Activated CD4-positive, alpha-beta memory T cell treated with anti-CD3 and anti-CD28 coated beads, Interleukin-2, amount 10 ng/mL, durations not matched to agents 7 days and 5 days (primary cell): ENCODE measurements at places on chromosomes 3 and 15. TPM values are rescaled to one million over a fixed set of nuclear protein-coding genes. Genes with fewer than 3 reads are reported as not detected.

DNA sequence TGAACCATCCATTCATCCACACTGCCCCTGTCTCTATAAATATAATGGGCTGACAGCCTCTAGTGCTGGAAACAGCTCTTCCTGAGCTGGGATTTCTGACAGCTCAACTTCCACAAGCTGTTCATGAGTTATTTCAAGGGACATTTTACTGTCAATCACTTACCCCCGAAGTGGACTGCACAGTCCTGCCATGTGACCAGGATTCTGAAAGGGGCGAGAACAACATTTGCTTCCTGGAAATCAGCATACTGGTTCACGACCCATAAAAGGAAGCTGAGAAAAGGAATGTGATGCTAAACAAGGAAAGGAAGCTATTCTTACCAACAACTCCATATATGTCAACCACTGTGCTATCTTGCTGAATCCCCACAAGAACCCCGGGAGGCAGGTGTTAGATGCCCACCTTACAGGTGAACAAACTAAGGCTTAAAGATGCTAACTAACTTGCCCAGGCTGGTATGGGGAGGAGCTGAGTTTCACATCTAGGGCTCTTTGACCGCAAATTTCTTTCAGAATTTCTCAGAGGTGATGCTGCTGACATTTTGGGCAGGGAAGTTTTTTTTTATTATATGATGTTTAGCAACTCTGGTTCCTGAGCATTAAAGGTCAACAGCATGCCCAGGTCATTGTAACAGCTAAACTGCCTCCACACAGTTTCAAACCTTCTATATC lies 16.5 kb upstream of the REC114 start:
- H3K36me3 ChIP-seq = no peaks in the 10 kb centered on the region
- no peak for DNase-seq
- peaks cover 14% of the 10 kb centered on the region for H3K4me1 ChIP-seq
- no peak overlapping the region for H3K27ac ChIP-seq
- H3K4me3 ChIP-seq = no peak overlapping the region

- peaks cover 63% of the 10 kb centered on the region for H3K27me3 ChIP-seq
- no peak overlapping the region for H3K4me3 ChIP-seq
- peaks cover 2% of the 10 kb centered on the region for H3K36me3 ChIP-seq
Observed at GRCh38 chr15:96412906-96413231, 82.4 kb downstream of the NR2F2 start.

- H3K27me3 ChIP-seq = peaks cover 58% of the 10 kb centered on the region
- no peak overlapping the region for H3K4me3 ChIP-seq
- no peak for DNase-seq
- no peak overlapping the region for H3K27ac ChIP-seq
- H3K4me1 ChIP-seq = peaks cover 26% of the 10 kb centered on the region
- H3K36me3 ChIP-seq = no peaks in the 10 kb centered on the region
Observed at GRCh38 chr3:71786551-71786950, 1.6 kb upstream of the PROK2 start.

- no peaks in the 10 kb centered on the region for H3K4me1 ChIP-seq
- DNase-seq = no peak
- H3K4me3 ChIP-seq = no peak overlapping the region
- H3K27me3 ChIP-seq = peaks cover 2% of the 10 kb centered on the region
- H3K27ac ChIP-seq = no peak overlapping the region
- no peaks in the 10 kb centered on the region for H3K36me3 ChIP-seq
Observed at GRCh38 chr3:99659951-99660350, 21.6 kb downstream of the COL8A1 start.

- no peak overlapping the region for H3K27ac ChIP-seq
- no peak for DNase-seq
- no peaks in the 10 kb centered on the region for H3K4me1 ChIP-seq
- no peak overlapping the region for H3K4me3 ChIP-seq
- no peaks in the 10 kb centered on the region for H3K27me3 ChIP-seq
Observed at GRCh38 chr3:146110161-146110560, 50.8 kb downstream of the PLOD2 start.

DNA sequence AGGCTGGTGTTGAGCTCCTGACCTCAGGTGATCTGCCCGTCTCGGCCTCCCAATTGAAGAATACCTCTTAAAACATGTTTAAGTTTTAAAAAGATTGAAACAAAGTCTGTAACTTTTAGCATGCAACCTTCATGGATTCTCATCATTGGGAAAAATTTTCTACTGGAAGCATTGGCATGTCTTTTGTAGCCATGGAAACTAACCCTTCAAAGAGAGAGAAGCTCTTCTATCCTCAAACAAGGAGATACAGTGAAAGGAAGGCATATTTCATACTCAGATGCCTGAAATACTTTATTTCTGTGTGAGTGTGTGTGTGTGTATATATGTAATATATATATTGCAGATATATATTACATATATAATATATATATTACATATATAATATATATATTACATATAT lies 154.9 kb downstream of the CHDH start:
- peaks cover 11% of the 10 kb centered on the region for H3K27me3 ChIP-seq
- H3K36me3 ChIP-seq = peaks cover 4% of the 10 kb centered on the region
- peaks cover 32% of the 10 kb centered on the region for H3K4me1 ChIP-seq
- DNase-seq = no peak
- H3K4me3 ChIP-seq = no peak overlapping the region

DNA sequence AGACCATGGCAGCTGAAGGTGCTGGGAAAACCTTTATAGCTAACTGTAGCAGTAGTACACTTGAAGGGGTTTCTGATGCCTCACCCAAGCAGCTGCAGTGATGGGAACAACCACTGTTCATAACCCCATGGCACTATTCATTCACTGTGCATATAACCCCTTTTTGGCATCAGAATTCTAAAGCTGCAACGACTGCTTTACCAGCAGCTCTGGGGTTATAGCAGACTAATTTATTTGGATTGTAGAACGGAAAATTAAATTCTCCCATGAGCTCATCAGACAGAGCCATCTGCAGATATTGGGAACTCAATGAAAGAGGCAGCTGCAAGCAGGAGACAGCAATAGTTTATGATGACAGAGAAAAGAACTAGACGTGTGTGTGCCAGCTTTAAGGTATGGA lies 28.6 kb downstream of the TFDP2 start:
- H3K4me1 ChIP-seq = peaks cover 3% of the 10 kb centered on the region
- no peak overlapping the region for H3K27ac ChIP-seq
- H3K36me3 ChIP-seq = no peaks in the 10 kb centered on the region
- no peaks in the 10 kb centered on the region for H3K27me3 ChIP-seq

GRCh38 chr3:190269101-190269500 lies 53.1 kb downstream of the CLDN1 start:
- H3K36me3 ChIP-seq = no peaks in the 10 kb centered on the region
- H3K27me3 ChIP-seq = no peaks in the 10 kb centered on the region
- H3K27ac ChIP-seq = no peak overlapping the region
- no peak for DNase-seq
- H3K4me3 ChIP-seq = no peak overlapping the region

DNA sequence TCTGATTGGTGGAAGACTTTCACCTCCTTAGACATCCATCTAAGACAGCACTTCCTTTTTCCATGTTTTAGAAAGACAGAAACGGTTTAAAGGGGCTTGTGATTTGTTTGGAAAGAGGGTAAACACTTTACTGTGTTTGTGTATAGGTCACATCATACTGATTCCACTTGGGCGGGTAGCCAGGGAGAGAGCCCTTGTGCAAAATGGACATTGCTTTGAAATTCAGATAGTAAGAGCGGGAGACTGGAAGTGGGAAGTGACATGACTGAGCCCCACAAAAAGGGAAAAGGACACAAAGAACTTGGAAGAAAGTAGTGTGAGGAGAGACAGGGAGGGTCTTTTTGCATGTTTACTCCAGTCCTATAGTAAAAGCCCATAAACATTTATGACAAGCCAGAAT lies 195.6 kb upstream of the CNTN4 start:
- H3K4me1 ChIP-seq = no peaks in the 10 kb centered on the region
- DNase-seq = no peak
- H3K27me3 ChIP-seq = no peaks in the 10 kb centered on the region
- no peak overlapping the region for H3K27ac ChIP-seq

DNA sequence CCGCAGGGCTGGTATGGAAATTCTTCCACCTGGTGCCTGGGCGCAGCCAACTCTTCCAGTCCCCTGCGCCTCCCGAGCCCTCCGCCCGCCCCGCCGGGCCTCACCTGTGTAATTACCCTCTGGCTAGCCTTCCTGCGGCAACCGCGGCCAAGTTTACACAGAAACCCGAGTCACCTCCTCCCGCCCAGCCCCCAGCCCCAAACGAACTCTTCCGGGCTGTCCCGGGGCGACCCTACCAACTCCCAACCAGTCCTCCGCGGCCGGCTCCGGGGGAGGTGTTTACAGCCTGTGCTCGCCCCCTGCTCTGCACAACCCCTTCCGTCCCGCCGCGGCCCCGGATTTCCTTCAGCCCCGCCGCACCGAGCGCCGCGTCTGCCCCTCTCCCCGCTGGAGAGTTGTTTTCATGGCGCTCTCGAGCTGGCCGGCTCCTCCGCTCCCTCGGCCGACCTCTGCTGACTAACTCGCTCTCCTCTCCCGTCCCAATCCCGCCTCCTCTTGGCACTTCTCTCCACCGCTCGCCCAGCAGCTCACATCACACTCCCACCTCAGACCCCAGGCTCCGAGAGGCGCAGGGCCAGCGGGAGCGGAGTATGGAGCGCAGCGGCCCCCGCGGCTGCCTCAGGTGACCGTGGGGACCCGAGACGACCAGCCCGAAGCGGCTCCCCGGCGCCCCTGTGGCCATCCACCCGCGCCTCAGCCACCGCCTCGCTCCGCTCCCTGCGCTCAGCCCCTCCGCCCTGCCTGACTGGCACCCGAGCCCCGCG lies 538 bp downstream of the ATOSA start:
- peaks cover 3% of the 10 kb centered on the region for H3K27me3 ChIP-seq
- H3K4me3 ChIP-seq = peak overlapping the region; percentile 100
- peaks cover 34% of the 10 kb centered on the region for H3K36me3 ChIP-seq
- DNase-seq = peak; percentile 73
- peaks cover 50% of the 10 kb centered on the region for H3K4me1 ChIP-seq
- peak overlapping the region; percentile 100 for H3K27ac ChIP-seq

GRCh38 chr3:17013571-17013970 lies 128.8 kb downstream of the PLCL2 start:
- H3K4me1 ChIP-seq = peaks cover 2% of the 10 kb centered on the region
- no peak overlapping the region for H3K4me3 ChIP-seq
- DNase-seq = no peak

DNA sequence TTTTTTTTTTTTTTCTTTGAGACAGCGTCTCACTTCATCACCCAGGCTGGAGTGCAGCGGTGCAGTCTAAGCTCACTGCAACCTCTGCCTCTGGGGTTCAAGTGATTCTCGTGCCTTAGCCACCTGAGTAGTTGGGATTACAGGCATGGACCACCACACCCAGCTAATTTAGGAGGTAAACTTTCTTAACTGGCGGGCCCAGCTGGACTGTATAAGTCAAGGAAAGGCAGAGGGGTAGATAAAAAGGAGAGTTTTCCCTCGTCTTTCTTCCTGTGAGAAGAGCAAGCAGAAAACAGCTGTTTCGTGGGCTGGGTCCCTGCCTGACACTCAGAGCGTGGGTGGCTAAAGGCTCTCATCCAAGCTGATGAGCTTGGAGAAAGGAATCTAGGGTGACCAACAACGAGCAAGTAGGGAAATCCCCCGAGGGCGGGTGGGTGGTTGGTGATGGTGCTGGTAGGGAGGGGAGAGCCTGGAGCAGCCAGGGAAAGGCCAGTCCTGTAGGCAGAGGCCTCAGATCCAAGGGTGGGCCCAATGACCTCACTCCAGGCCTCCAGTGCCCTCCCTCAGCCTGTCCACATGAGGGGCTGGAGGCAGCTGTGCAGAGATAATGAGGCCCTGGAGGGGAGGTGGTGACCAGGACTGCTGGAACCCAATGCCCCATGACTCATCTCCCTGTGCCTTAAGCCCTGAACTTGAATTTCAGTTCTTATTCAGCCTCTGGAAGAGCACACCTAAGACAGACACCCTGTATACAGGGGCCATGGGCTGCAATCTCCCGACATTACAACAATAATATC lies 43.1 kb upstream of the LIMD1 start:
- no peaks in the 10 kb centered on the region for H3K27me3 ChIP-seq
- no peak overlapping the region for H3K4me3 ChIP-seq
- no peak for DNase-seq
- no peaks in the 10 kb centered on the region for H3K36me3 ChIP-seq

GRCh38 chr3:36677331-36678007 lies 86.9 kb downstream of the DCLK3 start:
- H3K27ac ChIP-seq = no peak overlapping the region
- DNase-seq = no peak
- H3K27me3 ChIP-seq = no peaks in the 10 kb centered on the region
- no peak overlapping the region for H3K4me3 ChIP-seq

DNA sequence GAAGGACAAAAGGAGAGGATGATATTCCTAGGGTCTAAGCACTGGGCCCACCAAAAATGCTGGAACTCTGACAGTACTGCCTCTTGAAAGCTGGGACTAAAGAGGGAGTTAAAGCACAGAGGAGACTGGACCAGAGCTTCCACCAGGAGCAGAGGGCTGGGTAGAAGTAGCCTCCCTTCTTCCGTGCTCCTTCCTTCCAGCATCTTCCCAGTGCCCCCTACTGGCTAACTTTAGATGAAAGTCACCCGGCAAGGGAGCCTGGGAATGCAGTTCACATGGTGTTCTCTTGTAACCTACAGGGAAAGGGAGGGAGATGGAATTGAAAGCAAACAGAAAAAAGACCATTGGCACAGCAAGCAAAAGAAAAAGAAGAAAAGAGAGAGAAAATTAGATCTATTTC lies 106.1 kb upstream of the COL8A1 start:
- no peak overlapping the region for H3K4me3 ChIP-seq
- no peaks in the 10 kb centered on the region for H3K36me3 ChIP-seq
- no peaks in the 10 kb centered on the region for H3K4me1 ChIP-seq
- no peak for DNase-seq
- H3K27ac ChIP-seq = no peak overlapping the region

GRCh38 chr3:148642616-148643015 lies 55.1 kb upstream of the AGTR1 start:
- H3K4me1 ChIP-seq = no peaks in the 10 kb centered on the region
- H3K27ac ChIP-seq = no peak overlapping the region
- H3K36me3 ChIP-seq = no peaks in the 10 kb centered on the region

DNA sequence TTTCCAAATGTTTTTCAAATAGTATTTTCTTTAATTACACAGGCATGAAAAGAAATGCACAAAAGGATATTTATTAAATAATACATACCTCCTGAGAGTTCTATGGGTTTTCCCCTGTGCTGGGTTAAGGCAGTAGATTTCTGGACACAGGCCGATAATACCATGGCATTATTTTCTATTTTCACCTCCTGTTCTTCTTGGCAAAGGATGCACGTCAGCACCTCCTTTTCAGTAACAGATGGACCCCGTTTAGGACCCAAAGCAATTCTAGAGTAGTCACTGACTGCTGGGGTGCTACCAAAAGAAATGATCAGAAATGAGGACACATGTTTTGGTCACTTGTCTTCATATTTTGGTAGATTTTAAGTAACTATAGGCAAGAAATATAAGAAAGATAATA lies 86.4 kb upstream of the TTBK2 start:
- H3K27ac ChIP-seq = no peak overlapping the region
- no peaks in the 10 kb centered on the region for H3K27me3 ChIP-seq
- H3K4me3 ChIP-seq = no peak overlapping the region
- DNase-seq = no peak
- peaks cover 68% of the 10 kb centered on the region for H3K36me3 ChIP-seq

- H3K27me3 ChIP-seq = no peaks in the 10 kb centered on the region
- no peak overlapping the region for H3K27ac ChIP-seq
- no peak for DNase-seq
- no peak overlapping the region for H3K4me3 ChIP-seq
- no peaks in the 10 kb centered on the region for H3K36me3 ChIP-seq
- no peaks in the 10 kb centered on the region for H3K4me1 ChIP-seq
Observed at GRCh38 chr3:58962040-58962651, 87.7 kb downstream of the CFAP20DC start.

The ADCY5 gene
- total RNA-seq = not detected

The FOXL2NB gene
- not detected for total RNA-seq

The TMOD2 gene
- 6.5 TPM for total RNA-seq

The CLEC3B gene
- not detected for total RNA-seq

The FANCI gene
- 196 TPM for total RNA-seq

The KY gene
- total RNA-seq = not detected

The CHRM5 gene
- total RNA-seq = not detected

The HIGD2B gene
- 0.20 TPM for total RNA-seq
